NCI-H1048 (cell line): ENCODE measurements at places on chromosomes 5 and 9.

GRCh38 chr5:76479973-76480667 lies 77.0 kb downstream of the IQGAP2 start:
- no peak for DNase-seq

DNA sequence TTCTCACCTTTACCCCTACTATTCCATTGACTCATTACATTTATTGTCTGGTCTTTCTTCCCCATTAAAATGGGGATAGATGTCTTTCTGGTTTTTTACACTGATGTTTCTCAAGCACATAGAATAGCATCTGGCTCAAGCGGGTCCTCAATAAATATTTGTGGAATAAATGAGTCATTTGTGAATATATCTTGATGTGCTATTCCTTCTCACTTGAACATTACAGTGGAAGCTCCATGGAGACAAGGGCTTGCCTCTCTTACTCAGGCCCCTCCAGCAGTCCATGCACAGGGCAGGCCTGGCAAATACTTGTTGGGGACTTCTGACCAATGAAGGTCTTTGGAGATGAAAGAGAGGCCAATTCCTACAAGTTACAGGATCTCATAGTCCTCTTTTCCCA lies 151.7 kb upstream of the TAS2R1 start:
- no peak for DNase-seq

GRCh38 chr9:107612136-107612535 lies 122.6 kb upstream of the KLF4 start:
- DNase-seq, result no peak

DNA sequence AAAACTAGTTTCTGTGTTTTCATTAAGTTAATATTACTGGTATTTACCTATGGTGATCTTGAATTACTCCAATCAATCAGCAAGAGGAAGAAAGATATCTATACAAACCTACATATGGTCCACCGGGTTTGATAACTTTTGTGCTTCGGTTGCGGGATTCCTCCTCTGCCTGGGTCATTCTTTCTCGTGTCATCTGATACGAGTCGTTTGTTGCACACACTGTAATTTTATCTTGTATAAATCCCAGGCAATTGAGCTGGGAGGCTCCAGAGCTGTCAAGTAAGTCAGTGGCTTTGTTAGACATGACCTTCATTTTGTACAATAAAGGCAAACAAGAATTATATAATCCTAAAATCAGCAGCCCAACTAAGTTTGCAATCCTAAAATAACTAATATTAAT lies 48.0 kb downstream of the ELL2 start:
- DNase-seq, result no peak

GRCh38 chr9:20508242-20508641 lies 114.1 kb downstream of the MLLT3 start:
- no peak for DNase-seq

DNA sequence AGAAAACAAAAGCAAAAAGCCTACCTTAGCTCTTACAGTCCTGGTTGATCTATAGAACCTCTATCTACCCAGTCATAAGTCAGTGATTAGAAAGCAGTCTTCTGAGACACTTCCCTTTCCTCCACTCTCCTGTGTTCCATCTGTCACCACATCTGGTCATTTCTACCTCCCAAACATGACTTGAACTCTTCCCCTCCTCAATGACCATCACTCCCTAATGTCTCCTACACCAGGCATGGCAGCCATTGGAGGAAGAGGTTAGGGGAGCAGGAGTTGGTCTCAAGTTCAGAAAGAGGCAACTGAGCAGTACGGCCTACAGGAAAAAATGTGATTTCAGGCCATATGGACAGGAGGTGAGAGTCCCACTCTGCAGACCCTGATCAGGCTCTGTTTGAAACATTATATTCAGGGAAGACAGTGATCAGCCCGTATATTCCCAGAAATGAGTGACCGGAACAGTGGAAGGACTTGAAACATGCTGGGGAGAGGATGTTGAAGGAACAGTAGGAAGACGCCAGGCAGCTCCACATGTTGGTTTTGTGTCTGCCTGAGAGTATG lies 12.0 kb downstream of the ABLIM3 start:
- DNase-seq, result no peak

- DNase-seq, result peak; percentile 53
Observed at GRCh38 chr5:170151097-170151831, 45.6 kb downstream of the FOXI1 start.

DNA sequence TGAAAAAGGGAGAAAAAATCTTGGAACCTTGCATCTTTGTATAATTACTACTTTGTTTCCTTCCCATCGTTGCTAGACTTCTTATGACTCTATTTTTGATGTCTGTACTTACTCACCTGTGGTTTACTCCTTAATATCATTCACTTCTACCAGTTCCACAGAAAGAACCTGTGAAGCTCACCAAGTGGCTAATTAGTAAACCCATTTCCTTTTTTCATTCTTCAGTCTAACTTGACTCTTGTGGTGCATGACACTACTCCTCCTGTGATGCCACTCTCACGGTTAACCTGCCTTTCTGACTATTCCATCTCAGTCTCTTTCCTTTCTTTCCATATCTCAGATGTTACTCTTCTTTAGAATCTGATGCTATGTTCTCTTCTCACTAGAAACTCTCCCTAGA lies 14.6 kb downstream of the RECK start:
- no peak for DNase-seq

- DNase-seq, result no peak
Observed at GRCh38 chr5:171703146-171703545, 82.5 kb upstream of the SMIM23 start.

- no peak for DNase-seq
Observed at GRCh38 chr5:176491101-176491502, 42.9 kb downstream of the FAF2 start.

GRCh38 chr9:115989831-115990230 lies 163.8 kb upstream of the PAPPA start:
- no peak for DNase-seq

- no peak for DNase-seq
Observed at GRCh38 chr5:83720836-83721537, at the start of gene HAPLN1. Gene HAPLN1 (minus strand): TSS chr5:83720855. CDS start chr5:83673523, 47,332 bp downstream.

- no peak for DNase-seq
Observed at GRCh38 chr9:68678430-68678829, 26.6 kb upstream of the PIP5K1B start.

- no peak for DNase-seq
Observed at GRCh38 chr5:75985077-75985476, 98.1 kb upstream of the SV2C start.

DNA sequence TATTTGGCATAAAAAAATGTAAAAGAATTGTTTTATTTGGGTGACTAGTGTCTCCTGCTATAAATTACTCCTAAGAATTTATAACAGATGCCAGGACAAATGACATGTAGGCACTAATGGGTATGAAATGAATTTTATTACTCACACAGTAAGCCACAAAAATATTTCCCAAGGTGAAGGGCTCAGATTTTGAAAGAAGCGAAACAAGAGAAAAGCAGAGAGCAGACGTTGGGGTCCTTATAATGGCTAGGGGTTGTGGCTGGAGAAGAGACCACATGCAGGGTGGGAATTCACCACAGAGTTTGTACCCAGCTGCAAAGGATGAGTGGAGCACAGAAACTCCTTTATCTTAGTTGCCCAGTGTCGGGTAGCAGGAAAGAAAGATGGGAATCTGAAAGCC lies 45.0 kb upstream of the PRR16 start:
- no peak for DNase-seq

DNA sequence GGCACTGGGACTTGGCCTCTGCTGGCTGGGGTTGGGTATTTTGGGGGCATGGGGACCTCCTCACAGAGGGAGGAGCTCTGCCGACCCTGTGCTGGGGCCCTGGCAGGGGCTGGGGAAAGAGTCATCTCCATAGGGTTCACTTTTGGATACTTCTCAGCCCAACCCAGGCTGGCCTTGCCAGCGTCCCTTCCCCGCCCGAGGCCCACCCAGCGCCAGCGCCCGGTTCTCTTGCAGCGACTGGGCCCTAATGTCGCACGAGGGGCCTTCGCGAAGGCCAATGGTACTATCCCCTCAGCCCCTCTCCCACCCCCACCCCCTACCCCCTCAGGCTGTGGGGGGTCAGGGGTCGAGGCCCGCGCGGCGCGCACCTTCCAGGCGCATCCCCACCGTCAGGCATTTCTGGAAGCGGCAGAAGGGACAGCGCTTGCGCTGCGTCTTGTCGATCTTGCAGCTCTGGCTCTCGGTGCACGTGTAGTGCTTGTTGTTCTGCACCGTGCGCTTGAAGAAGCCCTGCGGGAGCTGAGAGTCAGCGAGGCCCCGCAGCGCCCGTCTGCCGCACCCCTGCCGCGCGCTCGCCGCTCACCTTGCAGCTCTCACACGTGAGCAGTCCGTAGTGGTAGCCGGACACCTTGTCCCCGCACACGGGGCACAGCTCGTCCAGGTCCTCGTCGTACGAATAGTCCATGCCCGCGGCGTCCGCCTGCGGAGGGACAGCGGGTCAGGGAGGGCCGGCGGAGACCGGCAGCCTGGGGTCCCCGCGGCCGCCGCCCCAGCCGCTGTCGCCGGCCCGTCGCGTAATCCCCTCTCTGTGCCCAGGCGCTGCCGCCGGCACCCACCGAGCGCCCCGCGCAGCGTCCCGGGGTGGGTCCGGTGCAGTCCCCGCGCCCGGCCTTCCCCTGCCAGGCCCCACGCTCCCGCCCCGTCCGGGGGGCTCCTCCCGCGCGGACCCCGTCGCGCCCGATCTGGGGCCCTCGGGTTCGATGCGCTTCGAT lies 4.2 kb downstream of the NR5A1 start:
- DNase-seq, result no peak

DNA sequence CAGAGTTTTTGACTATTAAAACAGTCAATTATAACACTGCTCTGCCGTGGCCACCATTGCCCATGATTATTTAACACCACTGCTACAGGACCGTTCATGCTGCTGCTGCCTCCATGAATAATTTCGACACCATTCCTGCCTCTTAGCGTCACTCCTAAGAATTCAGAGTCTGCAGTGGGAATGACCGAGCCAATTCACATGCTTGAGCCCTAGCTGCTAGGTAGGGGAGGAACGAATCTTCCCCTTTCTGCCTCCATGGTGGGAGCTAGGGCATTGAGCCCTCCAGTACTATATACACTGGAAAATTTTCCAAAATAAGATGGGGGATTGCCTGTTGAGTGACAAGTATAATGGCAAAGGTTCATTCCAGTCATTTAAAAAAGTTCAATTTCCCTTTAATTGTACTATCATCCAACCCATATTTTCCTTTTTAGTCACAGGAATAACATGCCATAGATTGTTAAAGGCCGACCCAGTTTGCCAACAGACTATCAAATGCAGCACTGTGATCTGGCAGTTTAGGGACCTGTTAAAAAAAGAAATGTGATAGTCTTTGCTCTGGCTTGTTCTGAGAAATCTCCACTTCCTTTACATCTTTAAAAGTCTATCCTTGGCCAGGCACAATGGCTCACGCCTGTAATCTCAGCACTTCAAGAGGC lies 13.5 kb upstream of the B4GALT1 start:
- DNase-seq, result no peak

GRCh38 chr9:19127871-19128500 lies 694 bp upstream of the PLIN2 start:
- DNase-seq, result no peak

GRCh38 chr5:139975306-139975705 lies 67.8 kb downstream of the NRG2 start:
- DNase-seq, result no peak

DNA sequence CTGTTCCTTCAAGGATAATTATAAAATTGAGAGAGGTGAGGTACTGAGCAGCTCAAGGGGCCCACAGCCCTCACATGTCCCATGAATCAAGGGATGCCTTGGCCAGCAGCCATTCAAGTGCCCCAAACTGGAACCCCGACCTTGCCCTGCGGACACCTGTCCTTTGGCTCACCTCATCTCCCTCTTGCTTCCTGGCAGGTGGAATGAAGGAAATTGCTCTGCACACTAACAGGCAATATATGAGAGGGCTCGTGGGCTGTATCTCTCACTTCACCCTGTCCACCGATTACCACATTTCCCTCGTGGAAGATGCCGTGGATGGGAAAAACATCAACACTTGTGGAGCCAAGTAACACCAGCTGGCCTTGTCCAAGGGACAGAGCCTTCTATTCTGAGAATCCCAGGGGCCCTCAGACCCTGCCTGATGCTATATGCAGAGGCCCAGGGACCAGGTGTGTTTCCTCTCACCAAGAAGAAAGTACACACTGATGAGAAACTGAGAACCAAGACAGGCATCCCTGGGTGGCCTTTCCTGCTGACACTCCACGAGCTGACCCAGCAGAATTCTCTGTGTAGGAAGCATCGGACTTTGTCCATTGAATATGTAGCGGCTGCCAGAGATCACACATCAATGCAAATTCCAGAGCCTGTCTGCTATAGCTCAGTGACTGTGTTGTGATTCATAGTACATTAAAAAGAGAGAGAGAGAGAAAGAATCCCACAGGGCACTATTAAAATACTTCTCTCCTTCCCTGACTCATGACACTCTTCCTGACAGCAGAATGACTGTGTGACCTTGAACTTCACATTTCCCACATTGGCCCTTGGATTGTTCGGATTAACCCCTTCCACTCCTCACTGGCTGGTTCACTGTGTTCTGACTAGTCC lies 92.6 kb downstream of the LIFR start:
- DNase-seq, result no peak

GRCh38 chr9:12657233-12657632 lies 36.0 kb upstream of the TYRP1 start:
- DNase-seq, result no peak

DNA sequence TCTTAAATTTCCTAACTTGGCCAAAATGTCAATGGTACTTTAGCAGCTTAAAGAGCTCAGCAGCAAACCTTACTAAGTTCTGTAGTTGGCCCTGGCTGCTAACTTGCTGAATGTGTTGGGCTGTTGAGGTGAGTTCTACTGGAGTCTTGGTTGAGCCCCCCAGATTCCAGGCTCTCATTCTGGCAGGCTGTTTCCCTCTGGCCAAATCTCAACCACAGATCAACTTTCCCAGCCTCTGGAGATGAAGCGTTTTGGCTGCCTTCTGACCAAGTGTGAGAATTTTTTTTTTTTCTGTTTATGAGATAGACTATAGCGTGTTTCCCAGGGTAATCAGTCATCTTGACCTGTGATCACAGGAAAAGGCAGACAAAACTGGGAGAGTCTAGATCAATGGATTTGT lies 343.7 kb downstream of the EBF1 start:
- DNase-seq, result no peak
